ENCODE measurements at places on chromosomes 2 and 18.

GRCh38 chr2:88283886-88284592 is 113.9 kb downstream of the THNSL2 start:
- no peak for DNase-seq

DNA sequence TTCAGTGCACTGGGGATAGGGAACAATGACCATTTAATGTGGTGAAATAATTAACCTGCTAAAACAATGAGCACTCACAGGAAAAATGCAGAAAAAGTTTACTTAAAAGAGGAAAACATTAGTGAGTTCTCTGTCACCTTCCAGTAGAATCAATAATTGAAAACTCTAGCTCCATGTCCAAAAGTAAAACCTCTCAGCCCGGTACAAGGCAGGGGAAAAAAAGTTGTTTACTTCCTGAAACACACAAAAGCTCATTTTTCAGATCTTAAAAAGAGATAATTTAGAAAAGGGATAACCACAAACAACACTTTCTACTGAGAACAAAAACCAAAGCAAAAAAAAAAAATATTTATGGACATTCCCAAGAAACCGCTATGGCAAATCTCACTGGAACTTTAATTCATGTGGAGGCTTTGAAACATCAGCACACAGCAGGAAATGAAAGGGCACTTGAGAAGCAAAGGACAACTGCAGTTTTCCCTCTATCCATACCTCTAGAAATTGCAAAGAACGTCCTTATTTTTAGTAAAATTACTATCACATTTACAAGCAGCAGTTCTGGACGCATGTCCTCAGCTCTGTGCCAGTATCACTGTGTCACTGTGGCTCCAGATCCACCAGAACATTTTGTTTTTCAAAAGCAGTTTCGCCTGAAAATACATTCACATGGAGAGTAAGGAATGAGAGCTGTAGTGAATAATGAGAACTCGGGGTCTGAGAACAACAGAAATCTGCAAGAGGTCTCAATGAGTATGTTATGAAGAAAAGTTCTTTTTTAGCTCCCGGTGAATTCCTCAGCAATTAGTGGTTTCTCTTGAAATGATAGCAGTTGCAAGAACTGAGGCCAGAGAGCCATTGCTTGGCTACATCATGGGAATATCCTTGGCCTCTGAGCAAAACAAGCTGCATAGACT is 44.7 kb upstream of the DNAH7 start:
- peak; percentile 22 for DNase-seq

GRCh38 chr2:39379643-39380524 is 57.2 kb downstream of the MAP4K3 start:
- DNase-seq: no peak

GRCh38 chr2:45944074-45944473 is 292.6 kb downstream of the PRKCE start:
- no peak for DNase-seq

DNA sequence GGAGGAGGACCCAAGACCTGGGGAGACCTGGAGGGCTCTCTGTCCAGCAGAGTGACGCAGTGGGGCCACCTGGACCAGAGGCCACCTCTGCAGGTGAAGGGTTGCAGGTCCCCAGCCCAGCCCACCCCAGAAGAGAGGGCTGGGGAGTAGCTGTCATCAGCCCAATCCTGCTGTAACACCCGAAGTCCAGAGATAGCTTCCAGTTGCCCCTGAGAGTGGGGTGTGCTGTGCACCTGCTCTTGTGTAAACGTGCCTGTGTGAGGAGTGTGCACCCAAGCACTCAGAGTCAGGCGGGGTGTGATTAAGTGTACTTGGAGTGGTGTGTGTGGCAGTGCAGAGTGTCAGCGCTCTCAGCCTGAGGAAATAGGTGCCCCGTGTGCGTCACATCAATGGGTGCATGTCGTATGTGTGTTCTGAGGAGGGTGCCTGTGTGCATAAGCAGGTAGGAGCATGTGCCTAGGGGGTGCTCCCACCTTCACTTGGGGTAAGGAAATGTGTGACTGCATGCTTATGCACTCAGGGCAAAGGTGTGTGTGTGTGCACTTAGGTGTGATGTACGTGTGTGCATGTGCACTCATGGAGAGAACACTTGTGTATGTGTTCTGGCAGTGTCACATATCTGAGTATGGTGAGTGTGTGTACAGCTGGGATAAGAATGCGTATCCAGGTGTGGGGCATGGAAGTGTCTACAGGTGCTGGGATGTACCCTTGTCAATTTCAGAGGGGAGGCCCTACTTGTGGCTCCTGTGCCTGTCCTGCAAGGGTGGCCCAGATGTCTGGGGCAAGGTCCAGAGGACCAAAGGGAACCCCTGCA is 672 bp downstream of the ATP6V1B1 start:
- no peak for DNase-seq

GRCh38 chr18:28725876-28726275 is 548.9 kb upstream of the CDH2 start:
- no peak for DNase-seq

DNA sequence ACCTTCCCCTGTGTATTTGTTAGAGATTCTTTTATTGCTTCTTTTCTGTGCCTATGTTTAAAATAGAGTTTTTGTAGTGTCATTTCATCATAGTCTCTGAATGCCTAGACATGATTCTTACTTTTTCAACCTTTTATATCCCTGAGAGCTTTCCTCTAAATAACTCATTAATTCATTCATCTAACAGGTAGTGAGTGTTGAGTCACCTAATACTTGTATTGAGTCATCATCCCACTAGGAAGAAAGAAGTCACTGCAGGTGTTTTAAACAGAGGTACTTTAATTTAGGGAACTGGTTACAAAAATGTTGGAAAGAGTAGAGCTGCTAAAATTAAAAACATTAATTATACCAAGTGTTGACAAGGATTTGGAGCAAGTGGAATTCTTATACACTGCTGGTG is 18.5 kb upstream of the NMS start:
- no peak for DNase-seq

DNA sequence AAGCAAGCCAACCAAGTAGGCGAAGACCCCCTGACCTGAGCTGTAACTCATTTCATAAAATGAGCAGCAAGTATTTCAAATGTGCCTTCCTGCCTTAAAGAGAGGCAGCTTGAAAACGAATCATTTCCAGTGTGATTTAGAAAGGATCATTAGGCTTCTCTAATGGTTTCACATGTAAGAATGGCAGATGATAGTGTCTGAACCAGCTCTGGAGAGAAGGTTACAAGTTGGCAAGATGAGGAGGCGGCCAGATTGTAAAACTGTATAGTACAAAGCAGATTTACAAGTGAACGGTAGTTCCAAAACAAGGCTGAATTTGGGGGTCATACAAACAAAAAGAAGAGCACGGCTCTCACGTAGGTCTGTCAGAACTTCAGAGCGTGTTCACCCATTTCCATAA is 132.4 kb downstream of the ZNF516 start:
- no peak for DNase-seq

GRCh38 chr2:128032092-128032491 is 4.2 kb upstream of the SAP130 start:
- no peak for DNase-seq

- no peak for DNase-seq
Measured at GRCh38 chr18:39842366-39842914, 2112.6 kb upstream of the PIK3C3 start.
